ENCODE measurements at places on chromosomes 1 and 21.
A peak's percentile ranks its signal among the peaks of the same experiment; 100 is the strongest.

DNA sequence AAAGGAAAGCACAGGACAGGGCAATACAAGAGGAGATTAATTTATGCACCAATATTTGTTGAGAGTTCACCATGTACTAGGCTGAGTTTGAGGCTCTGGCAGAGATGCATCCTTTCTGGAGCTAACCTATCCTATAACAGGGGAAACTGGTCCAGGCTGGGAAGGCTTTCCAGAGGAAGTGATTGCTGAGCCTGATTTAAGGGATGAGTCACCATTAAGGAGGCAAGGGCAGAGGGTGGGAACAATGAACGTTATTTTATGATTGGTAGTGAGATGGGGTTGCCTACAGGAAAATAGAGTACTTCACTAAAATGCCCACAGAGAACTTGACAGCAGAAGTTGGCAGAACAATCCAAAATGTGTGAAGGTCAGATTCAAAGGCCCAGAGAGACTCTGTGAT, 141.4 kb downstream of the PLPP3 start:
- DNase-seq: no peak

- DNase-seq: no peak
Measured at GRCh38 chr1:229729916-229730315, 103.9 kb downstream of the URB2 start.

DNA sequence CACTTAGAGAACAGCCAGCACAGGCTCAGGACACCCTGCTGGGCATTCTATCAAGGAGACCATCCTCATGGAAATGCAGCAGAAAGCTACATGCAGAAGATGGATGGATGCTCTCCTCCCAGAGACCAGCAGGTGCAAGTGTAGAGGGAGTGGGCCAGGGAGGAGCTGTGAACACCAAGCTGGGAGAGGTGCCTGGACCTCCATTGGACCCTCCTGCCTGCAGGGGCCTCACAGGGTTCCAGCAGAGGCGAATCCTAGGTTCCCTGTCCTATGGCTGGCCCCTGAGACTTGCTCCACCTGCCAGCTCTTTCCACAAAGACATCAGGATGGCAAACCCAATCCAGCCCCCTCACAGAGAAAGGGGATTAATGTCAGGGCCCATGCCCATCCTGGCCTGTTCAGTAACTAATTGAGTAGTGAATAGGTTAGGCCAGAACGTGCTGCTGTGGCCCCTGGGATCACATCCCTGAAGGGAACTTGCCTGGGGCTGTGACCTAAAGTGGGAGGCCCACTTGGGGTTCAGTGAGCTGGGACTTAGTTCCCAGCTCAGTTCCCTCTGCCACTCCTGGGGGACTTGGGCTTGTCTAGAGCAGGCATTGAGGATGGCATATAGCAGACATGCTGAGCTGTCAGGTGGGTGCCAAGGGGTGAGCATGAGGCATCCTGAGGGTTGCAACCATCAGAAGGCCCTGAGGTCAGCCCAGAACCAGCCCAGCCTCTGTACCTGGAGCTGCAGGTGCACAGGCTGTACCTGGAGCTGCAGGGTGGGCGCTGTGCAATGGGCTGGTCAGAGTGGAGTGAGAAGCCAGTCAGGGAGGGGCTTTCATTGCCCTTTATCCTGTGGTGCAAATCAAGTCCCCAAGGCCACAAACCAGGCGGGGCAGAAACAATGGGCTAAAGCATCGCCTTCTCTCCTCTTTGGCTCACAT, 22.9 kb upstream of the ZNF678 start:
- DNase-seq: no peak

DNA sequence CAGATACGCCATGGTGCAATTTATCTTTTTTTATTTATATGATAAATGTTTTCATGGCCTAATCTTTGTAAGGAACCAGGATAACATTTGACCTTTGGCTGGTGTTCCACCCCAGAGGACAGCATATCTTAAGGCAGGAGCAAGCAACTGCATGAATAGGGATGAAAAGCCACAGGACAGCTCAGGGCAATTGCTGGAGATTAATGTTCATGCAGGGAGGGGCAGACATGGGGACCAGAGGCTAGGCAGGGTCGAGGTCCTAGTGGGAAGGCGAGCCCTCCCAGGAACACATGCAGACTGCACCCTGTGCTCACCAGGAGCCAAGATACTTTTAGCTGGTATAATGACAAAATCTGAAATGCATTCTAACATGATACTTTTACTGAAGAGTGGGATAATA, 74.4 kb upstream of the HAO2 start:
- DNase-seq: no peak

DNA sequence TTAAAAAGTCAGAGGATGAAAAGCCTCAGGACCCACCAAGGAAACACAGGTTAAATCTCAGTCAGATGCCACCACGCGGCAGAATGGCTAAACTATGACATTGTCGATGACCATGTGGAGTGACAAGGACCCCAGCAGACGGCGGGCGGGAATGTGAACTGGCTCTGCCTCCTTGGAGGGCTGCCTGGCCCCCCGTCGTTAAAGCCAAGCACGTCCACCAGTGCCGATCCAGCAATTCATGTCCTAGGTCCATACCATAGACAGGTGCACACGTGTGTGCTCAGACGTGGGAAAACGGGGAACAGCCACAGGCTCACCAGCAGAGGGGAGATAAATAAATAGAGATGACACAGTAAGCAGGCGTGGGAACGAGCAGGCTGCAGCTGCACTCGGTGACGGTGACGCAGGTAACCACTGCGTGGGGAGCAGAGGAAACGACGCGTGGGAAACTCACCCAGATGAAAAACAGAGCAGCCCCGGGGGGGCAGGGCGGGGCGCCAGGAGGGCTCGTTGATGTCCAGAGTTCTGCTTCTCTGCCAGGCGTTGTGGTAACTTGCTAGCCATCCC, 28.3 kb upstream of the PCBP3 start:
- no peak for DNase-seq

DNA sequence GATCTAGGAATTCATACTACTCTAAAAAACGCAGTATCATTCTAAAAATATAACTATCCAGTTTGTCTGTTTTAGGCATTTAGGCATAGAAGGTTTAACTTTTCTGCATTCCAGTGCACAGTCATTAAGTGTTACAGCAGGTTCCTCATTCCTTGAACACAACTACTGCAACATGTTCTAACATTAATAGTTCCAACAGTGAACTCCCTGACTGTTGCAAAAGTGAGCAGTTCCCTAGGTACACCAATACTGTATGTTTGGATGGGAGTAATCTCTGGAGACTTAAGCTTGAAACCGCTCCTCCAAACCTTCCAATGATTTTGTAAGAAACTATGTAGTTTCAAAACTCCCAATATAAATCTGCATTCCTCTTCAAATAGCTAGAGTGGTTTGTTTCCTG, 46.2 kb downstream of the UCHL5 start:
- DNase-seq: no peak

GRCh38 chr1:229107304-229107815, 163.6 kb upstream of the RAB4A start:
- DNase-seq: no peak

DNA sequence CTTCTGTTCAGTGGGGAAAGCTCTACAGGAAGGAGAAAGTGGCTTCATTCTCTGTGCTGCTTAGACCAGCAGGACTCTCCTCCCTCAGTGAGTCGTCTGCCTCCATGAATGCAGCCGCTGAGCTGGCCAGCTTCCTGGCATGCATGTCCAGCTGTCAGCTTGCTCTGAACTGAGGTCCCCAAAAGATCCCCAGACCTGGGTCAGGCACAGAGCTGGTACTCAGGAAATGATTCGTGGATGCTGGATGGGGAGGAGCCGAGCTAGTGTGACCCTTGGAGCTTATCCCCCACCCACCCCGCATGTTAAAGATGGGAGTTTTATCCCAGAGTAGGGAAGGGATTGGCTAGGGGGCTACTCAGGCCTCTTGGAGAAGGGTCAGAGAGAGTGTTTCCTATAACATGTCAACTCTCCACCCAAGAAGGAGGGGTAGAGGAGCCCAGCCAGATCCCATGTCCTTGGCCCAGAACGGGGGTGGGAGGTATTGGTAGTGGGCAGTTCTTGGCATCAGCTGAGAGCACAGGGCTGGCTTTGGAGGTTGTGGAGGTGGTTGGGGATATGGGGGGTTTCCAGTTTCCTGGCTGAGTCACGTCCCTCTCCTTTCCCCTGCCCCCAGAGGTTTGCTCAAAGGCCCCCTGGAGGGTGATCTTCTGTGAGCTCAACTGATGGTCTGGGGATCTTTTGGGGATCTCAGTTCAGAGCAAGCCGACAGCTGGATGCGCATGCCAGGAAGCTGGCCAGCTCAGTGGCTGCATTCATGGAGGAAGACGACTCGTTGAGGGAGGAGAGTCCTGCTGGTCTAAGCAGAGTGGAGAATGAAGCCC, 110.1 kb downstream of the FOXD2 start:
- DNase-seq: no peak

DNA sequence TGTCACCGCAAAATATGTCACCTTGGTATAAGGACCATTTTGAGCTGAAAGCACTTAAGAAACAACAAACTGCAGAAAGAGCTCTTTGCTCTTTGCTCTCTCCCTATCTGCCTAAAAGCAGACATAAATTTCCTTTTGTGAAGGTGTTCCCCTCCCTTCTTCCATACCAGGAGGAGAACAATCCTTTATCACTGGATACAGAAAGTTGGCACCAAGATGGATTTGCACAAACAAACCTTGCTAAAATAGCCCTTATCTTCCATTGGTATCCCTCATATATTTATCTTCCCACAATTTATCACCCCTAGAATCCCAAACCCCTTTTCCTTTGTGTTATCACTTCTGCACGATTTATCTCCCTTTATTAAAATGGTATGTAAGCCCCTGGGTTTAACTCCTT, 51.4 kb downstream of the DPYD start:
- DNase-seq: no peak

GRCh38 chr1:46646844-46647243, 21.3 kb downstream of the ATPAF1 start:
- DNase-seq: no peak

DNA sequence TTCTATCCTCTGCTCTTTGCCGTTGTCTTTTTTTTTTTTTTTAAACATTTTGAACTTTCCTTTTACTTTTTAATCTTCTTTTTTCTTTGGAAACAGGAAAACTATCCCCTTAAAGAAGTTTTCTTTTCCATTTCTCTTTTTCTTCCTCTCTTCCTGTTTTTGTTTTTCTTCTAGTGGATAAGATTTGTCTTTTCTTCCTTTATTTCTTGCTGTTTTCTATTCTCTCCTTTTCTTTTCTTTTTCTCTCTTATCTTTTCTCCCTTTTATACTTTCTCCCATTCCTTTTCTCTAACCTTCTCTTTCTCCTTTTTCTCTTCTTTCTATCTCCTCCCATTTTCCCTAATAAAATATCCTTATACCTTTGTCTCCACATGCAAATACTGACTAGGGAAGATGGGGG, 46.2 kb downstream of the PEX14 start:
- no peak for DNase-seq

- DNase-seq: no peak
Measured at GRCh38 chr1:146049436-146049835, 27.9 kb upstream of the HJV start.

DNA sequence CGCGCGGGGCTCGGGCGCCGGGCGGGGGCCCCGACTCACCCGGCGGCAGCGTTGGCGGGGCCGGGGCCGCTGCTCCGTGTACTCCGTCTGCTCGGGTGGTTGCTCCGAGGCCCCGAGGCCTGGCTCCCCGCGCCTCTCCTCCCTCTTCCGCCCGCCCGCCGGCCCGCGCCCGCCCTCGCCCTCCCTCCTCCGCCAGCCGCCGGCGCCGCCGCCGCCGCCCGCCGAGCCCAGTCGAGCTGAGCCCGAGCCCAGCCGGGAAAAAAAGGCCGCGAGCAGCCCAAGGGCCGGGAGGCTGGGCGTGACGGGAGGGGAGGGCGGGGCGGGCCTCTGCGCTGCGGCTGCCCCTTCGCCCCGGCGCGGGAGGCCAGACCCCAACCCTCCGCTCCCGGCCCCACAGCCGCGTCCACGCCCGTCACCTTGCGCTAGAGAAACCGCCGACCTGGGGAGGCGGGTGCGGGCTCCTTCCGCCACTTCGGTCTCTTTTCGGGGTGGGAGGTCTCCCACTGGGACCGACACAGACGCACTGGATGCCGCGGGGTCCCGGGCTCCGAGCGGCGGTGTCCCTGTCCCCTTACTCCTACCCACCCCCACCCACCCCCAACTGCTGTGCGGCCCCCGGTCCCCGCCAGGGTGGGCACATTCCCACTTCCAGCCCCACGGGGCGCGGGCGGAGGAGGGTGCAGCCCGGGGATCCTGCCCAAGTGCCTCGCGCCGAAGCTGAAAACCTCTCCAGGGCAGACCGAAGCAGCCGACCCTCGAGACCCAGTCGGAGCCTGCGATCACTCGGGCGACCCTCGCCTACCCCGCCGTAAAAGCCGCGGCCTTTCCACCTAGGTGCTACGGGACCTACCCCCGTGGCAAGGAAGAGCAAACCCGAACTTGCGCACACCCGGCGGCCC, at the start of gene CERS2:
TSS of gene CERS2 (minus strand) at position 256 of the 899 bp plus-strand sequence. CDS start 5,745 bp downstream, outside the sequence.
- peak; percentile 43 for DNase-seq

- DNase-seq: no peak
Measured at GRCh38 chr21:38965910-38966504, 160.3 kb downstream of the ETS2 start.

DNA sequence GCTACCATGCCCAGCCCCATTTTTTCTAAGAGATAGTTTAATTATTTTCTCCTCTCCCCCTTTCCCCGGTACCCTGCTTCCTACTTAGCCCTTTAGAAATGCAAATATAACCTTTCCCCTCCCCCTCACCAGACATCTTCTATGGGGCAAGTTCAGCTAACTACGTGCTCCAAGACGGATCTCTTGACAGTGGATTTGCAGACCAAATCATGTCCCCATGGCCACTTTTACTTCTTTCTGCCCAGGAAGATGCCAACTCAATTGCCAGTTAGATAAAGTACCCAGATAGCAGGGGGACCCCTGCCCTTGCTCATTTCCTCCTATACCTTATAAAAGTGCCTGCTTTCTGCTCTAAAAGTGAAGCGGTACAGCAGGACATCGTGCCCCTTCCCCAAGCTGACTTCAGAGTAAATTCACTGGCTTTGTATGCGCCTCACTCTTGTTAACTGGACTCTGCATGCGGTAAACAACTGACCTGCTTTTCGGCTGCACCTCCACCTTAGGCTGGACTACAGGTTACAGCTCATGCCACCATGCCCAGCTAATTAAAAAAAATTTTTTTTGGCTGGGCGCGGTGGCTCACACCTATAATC, 7.4 kb downstream of the DNAJC11 start:
- DNase-seq: no peak

GRCh38 chr1:174713796-174714195, 266.0 kb downstream of the GPR52 start:
- no peak for DNase-seq

GRCh38 chr1:233356705-233356987, 29.1 kb downstream of the MAP3K21 start:
- no peak for DNase-seq

- DNase-seq: no peak
Measured at GRCh38 chr1:98702976-98703375, 41.5 kb downstream of the SNX7 start.

GRCh38 chr1:234542211-234542850, 63.4 kb upstream of the TARBP1 start:
- DNase-seq: no peak

- DNase-seq: no peak
Measured at GRCh38 chr1:30880678-30881318, 27.8 kb downstream of the SDC3 start.
